ENCODE measurements at places on chromosomes 6 and 20.

DNA sequence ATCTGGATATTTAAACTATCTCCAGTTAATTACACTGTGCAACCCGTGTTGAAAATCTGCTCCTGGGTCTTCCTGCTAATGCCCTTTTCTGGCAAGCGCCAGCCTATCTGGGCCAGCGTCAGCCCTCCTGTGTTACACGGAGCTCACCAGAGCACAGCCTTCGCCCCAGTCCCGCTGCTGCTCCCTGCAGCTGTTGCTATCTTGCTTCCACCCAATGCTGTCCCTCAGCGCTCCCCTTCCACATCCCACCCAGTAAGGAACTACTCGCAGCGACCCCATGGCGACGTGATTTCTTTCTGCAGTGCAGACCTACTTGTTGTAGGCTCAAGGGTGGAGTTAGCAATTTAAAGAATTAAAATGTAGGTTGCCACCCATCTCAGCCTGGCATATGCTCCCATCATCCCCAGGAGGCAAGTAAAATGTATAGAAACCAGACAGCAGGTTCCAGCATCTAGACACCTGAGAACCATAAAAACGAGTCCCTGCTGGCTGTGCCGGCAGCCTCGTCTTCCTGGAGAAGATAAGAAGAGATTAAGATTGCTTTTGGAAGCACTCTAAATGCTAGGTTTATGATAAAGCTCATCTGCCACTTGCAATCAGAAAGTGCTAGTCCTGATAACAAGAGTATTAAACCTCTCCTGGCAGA is 254.3 kb upstream of the FOXQ1 start:
- DNase-seq, result no peak

GRCh38 chr20:47586649-47587294 is 85.1 kb downstream of the NCOA3 start:
- no peak for DNase-seq

DNA sequence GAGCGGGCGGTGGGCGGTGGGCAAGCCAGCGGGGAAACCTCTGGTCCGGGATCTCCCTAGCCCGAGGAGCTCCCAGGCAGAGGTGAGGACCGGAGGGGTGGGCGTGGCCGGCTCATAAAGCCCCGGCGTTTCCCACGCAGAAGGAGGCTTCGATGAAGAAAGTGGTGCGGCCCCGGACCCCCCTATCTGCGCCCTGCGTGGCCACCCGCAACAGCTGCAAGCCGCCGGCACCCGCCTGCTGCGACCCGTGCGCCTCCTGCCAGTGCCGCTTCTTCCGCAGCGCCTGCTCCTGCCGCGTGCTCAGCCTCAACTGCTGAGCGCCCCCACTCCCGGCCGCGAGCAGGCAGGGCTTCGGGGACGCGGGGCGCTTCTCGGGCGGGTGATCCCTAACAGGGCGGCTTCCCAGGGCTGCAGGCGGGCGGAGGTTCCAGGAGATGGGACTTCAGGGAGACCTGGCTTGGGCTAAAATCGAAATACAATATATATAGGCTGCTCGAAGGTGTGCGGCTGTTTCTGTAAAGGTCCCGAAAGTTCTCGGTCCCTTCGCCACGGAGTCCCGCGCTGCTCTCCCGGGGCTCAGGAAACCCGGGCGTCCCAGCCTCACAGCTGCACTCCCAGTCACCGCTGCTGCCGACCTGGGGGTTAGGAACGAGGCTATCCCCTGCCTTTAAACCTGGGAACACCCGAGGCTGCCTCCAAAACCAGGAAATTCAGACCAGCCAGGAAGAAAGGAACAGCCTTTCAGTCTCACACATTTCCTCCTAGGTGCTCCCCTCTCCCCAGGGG is 27.8 kb downstream of the ASIP start:
- no peak for DNase-seq

GRCh38 chr6:135895231-135895911 is 43.9 kb downstream of the PDE7B start:
- no peak for DNase-seq

GRCh38 chr20:5195655-5196054 is 68.8 kb downstream of the CDS2 start:
- DNase-seq, result no peak

DNA sequence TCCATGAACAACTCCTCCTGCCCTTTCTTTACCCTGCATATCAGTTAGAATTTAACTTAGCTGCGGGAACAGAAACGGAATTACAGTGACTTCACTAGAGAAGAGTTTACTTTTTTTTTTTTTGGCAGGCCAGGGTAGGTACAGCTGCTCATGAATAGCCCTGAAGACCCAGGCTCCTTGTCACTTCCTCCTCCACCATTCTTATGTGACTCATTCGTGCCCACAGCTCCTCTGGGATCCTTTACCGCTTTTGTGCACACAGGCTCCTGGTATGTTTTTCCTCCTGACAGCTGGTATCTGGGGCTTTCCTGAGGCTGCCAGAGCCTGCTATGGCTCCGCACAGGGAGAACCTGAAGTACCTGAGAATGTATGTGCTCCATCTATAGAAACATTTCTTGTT is 3.9 kb upstream of the KCNS1 start:
- DNase-seq, result peak; percentile 87

GRCh38 chr20:60137657-60138245 is 179.5 kb downstream of the CDH26 start:
- DNase-seq, result no peak

- DNase-seq, result no peak
Measured at GRCh38 chr6:124080483-124080882, 276.8 kb downstream of the NKAIN2 start.

DNA sequence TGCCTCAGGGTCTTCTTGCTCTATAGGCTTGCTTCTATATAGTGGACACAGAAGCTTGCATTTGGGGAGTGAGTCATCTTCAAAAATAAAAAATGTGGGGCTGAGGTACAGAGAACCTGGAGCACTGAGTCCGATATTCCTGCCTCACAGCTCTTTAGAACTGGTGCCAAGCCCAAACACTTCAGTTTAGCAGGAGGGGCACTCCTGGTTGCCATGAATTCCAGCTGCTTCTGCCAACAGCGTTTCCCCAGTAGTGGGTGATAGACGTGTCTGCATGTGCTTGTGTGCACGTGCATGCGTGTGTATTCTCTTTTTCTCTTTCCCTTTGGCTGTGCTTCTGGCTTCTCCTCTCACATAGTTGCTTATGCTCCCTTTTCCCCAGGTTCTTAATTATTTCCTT is 11.9 kb downstream of the DNPH1 start:
- DNase-seq, result no peak

DNA sequence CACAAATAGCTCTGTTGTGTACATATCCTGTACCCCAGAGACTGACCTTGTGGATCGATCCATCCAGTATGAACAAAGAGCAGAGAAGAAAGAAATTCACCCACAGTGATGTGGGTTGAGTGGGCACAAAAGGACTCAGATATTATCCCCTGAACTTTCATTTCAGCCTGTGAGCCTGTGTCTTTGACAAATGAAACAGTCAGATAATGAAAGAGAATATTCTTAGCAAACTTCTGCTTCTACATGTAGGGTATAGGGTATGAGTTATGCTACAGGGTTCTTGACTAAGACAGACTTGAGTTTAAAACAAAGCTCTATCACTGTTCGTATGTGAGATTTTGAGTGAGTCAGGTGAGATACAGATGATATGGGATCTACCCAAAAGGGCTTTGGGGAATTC is 359.7 kb downstream of the MAFB start:
- no peak for DNase-seq

- peak; percentile 71 for DNase-seq
Measured at GRCh38 chr6:49556429-49556837, 6.0 kb downstream of the C6orf141 start.

DNA sequence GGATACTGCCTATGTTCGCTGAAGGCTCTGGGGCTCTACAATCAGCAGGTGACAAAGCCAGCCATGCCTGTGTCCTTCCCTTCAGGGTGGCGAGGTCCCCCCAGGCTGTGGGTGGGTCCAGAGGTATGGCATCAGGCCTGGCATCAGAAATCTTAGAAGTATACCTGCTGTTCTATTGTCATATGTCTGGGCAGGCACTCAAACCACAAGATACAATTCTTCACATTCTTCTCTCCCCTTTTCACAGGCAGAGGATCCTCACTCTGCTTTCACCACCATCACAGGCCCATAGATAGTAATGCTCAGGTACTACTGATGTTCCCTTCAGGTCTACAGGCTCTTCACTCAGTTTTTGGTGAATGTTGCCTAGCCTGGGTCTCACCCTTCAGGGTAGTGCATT is 1180.0 kb upstream of the CITED2 start:
- DNase-seq, result no peak

DNA sequence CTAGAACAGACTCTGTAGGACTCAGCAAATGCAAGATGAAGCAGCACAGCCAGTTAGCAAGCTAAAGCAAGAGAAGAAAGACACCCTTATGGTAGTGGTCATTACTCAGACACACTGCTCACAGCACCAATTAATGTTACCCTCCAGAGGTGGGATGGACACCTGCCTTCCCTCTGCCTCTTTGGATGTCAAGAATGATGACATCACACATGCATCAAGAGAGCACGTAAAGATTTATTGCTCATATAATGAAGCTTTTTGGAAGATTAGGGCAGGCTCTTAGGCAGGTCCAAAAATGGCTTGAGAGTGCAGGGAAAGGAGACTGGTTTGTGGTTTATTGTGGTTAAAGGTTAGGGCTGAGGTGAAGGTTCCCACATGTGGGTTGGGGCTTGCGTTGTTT is 137.0 kb downstream of the PRDM13 start:
- DNase-seq, result no peak

- DNase-seq, result no peak
Measured at GRCh38 chr20:32285082-32285620, 7.7 kb downstream of the KIF3B start.

DNA sequence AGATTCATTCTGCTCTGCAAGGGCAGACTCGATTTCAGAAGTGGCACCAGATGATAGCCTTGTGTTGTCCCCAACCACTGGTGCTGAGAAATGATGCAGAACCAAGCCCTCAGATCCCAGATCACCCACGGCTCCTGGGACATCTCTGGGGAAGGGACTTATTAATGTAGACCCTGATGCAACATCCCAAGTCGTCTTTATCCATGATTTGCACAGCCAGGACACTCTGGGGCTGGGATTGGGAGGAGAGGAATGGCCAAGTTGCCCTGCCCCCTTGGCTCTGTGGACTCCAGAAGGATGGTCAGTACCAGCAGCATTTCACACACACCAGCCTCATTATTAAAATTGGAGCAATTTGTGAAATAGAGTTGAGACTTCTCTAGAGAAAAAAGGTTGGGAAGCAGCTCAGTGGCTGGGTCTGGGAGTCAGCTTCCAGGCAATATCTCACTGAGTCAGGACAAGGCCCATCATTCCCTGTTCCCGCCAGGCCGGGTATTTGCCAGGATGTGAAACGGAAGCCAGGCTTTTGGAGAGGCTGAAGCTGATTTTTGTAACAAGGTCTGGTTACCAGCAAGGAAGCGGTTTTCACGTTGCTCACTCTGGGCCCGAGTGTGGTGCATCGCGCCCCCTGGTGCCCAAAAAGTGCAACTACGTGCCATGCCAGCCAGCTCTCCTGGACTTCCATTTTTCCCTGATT is 67.4 kb downstream of the ZBTB2 start:
- DNase-seq, result peak; percentile 48

DNA sequence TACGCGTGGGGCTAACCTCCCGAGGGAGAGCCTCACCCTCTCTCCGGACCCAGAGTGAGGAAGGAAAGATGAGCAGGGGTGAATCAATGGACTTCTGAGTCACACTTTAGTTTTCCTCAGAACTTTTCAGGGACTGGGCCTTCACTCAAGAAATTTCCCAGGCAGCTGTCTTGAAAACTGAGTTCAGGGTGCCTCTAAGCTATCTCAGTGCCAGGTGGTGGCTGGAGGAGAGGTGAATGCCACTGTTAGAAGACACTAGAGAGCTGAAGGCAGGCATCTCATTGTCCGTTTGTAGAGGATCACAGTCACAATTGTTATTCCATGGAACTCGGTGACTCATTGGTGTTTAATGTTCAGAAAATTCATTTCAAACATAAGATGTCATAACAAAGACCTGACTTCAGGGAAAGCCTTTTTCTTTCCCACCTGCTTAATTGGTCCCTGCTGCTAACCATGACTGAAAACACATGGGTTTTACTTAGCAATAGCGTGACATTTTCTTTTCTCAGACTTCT is 5.3 kb upstream of the SERPINB6 start:
- DNase-seq, result no peak

- no peak for DNase-seq
Measured at GRCh38 chr6:158259136-158259535, 53.1 kb upstream of the TULP4 start.

DNA sequence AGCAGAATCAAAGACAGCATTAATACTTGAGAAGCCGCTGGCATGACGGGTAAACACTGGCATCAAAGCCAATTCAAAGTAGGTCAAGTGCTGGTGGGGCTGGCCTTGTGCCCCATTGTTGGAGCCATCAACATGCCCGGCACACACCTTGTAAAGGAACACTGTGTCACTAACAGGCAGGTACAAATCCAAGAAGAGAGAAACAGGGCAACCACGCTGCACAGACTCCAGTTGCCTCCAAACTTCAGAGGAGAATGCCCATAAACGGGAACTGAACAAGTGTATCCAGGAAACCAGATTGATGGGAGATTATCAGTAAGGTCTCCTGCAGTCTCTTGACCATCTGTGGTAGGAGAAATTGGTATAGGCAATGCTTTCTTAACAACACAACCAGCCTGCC is 127.0 kb upstream of the STXBP5 start:
- no peak for DNase-seq

- DNase-seq, result no peak
Measured at GRCh38 chr6:52534966-52535390, 41.9 kb downstream of the TRAM2 start.

GRCh38 chr6:142694054-142694453 is 250.9 kb downstream of the HIVEP2 start:
- no peak for DNase-seq

DNA sequence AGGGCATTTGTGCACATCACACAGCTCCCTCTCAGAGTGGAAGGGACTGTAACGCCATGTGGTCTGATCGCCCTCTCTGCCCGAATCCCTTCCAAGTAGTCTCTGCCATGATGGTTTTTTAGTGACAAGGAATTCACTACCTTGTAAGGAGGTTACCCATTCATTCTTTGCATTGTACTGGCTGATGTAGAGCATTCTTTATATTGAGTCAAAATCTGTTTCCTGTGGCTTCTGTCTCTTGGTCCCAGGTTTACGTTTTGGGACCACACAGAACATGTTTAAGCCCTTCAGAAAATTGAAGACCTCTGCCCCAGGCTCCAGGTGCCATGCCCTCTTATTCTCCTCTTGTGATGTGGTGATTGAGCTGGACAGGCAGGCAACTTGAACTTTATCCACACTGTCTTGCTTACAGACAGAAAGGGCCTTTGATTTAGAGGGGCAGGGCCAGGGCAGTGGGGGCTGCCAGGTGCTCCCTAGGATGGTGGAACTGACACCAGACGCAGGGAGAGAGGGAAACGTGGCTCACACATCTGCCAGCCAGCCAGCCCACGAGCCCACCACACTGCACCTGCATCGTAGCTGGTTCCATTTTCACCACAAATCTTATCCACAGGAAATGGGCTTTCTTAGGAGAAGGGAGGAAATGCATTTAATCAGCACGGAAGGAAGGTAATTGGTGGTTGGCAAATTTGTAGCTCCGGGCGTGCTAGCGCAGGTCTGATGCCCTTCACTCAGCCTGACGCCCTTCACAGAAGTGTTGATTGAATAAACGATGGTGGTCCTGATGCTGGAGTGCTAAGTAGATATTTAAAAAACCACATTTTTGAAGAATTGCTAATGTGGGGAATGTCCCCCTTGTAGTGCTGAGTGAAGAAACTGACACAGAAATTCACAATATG is 78.2 kb downstream of the TCP11 start:
- no peak for DNase-seq

GRCh38 chr20:11905460-11906179 is 12.1 kb upstream of the BTBD3 start:
- DNase-seq, result no peak

Measured in keratinocyte (primary cell).